Activated CD4-positive, alpha-beta memory T cell treated with anti-CD3 and anti-CD28 coated beads for 36 hours (primary cell): ENCODE measurements at places on chromosomes 5 and 9.
A peak's percentile ranks its signal among the peaks of the same experiment; 100 is the strongest.

DNA sequence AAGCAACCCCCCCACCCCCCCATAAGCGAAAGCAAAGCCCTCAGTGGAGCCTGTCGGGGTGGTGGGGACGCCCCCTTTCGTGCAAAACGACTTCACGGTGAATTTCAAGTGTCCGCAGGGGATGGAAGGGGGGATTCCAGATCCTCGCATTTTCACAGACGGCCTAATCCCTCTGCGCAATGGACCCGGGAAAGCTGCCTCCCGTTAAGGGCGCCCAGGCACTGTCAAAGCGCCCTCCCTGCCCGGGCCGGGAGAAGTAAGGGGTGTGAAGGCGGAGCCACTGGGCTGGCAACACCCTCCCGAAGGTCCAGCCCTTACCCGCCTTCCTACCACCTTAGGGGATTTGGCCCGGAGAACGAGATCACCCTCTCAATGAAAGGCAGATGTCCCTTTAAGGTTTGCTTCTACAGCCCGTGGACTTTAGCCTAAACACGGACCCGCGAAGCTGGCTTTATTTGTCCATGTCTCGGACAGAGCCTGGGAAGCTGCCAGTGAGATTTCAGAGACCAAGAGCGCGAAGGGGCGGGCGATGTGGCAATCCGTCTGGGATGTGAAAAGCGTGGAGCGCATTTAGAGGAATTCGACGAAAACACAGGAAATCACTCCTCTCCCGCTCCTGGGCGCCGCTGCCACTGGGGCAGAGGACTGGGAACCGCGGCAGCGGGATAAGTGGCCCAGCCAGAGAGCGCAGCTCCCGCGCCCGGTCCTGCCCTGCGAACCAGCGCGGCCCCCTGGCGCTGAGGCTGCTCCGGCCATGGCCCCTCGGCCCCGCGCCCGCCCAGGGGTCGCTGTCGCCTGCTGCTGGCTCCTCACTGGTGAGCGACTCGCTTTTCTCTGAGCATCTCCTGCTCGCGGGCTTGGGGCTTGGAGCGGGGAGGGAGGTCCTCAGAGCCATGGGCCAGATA, at the start of the genes ITGA1 and PELO:
Gene ITGA1 (plus strand): TSS at position 317 of the 905 bp plus-strand sequence. CDS start 438 bp downstream, at position 755.
Gene PELO (plus strand): TSS at position 317 of the 905 bp plus-strand sequence. CDS start 12,479 bp downstream, outside the sequence.
- DNase-seq = peak; percentile 61

- no peak for DNase-seq
These were observed 51.2 kb upstream of the SNAPC3 start for GRCh38 chr9:15371448-15371845.

GRCh38 chr5:141389153-141390042, 1.9 kb downstream of the PCDHGB4 start:
- no peak for DNase-seq

DNA sequence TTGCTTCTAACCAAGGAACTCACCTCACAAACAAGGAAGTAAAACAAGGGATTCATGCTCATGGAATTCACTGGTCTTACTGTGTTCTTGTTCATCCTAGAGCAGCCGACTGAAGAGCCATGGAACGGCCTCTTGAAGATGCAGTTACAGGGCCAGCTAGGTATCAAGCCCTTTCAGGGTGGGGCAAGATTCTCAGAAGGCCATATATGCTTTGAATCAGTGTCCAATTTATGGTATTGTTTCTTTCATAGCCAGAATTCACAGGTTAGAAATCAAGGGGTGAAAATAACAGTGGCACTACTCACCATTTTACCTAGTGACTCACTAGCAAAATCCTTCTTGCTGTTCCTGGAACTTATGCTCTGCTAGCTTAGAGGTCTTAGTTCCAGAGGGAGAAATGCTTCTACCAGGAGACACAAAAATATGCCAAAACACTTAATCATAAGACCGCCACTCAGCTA, 159.5 kb upstream of the CDH10 start:
- DNase-seq = no peak

GRCh38 chr9:96565671-96566497, 53.8 kb downstream of the CDC14B start:
- DNase-seq = peak; percentile 32

DNA sequence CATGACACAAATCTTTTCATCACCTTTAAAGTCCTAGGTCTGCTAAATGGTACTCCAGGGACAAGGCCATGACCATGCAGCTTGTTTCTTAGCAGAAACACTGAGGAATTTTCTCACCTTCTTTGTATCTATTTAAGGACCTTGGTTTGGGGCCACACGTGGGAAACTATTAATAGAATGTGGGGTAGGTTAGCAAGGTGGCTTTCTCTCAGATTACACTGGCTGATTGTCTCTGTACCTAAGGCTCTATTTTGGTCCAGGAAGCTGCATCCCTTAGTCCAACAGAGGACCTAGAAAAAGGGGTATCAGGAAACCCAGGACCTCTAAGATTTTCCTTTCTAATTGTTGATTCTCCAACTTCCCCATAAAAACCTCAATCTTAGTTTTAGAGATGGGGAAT, 36.3 kb upstream of the FRMD3 start:
- DNase-seq = no peak

- no peak for DNase-seq
These were observed 2.5 kb downstream of the SLC6A18 start for GRCh38 chr5:1227667-1228066.

GRCh38 chr9:73230251-73230650, 78.6 kb downstream of the ANXA1 start:
- DNase-seq = no peak

- no peak for DNase-seq
These were observed 4.0 kb downstream of the VAV2 start for GRCh38 chr9:133987946-133988665.

DNA sequence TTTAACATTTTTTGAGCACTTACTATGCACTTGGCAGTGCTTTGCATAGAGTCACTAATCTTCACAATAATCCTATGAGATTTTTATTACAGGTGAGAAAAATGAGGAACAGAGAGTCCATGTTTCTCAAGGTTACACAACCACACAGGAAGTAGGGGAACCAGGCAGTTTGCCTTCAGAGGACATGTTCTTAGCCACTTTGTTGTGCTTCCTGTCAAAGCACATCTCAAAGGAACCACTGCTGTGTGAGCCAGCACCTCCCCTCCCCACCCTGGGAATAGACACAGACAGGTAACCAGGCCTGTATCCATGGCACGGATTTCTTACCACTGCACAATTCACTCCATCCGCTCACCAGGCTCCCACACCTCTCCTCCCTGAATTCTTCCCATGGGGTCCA, 6.3 kb upstream of the DNAJB5 start:
- DNase-seq = no peak

DNA sequence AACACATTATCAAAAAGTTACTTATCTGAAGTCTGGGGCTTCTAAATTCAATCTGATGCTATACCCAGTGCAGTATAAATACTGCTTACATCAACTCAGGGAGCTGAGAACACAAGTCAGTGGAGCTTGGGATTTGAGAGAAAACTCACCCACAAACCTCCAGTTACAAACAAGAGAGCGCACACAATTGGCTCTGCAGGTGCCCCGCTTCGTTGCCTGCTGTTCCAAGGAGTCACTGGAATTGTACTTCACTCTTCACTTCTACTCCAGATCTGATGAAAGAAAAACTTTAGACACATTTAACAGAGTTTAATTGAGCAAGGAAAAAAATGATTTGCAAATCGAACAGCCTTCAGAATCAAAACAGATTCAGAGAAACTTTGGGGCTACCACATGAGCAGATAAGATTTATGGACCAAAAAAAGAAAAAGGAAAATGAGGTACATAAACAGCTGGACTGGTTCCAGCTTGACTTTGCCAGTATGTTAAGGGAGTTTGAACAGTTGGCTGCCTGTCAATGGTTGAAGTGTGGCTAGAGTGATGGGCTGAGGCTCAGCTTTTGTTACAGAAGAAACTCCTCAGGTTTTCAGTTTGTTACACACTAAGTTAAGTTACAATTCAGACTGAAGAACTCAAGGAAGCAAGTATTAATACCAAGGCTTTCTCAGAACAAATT, 156.6 kb downstream of the AOPEP start:
- DNase-seq = no peak

DNA sequence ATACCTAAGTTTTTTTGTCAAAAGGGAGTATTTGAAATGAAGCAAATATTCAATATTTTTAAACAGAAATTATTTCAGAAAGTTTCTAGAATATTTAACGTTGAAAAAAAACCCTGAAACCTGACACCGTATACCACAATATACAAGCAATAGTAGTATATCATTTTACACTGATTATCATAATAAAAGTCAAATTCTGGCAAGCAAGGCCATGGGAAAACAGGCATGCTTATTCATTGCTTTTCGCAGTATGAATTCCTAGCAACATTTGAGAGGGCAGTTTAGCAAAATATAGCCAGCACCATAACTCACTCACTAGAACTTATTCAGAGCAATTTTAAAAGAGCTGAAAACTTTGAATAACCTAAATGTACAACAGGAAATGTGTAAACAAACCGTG, 46.1 kb downstream of the ERAP1 start:
- no peak for DNase-seq

GRCh38 chr5:150637245-150638052, 3.0 kb upstream of the SYNPO start:
- DNase-seq = no peak

GRCh38 chr5:156253130-156253529, 73.8 kb upstream of the SGCD start:
- DNase-seq = no peak

GRCh38 chr5:26569929-26570258, 468.5 kb downstream of the CDH9 start:
- DNase-seq = no peak

DNA sequence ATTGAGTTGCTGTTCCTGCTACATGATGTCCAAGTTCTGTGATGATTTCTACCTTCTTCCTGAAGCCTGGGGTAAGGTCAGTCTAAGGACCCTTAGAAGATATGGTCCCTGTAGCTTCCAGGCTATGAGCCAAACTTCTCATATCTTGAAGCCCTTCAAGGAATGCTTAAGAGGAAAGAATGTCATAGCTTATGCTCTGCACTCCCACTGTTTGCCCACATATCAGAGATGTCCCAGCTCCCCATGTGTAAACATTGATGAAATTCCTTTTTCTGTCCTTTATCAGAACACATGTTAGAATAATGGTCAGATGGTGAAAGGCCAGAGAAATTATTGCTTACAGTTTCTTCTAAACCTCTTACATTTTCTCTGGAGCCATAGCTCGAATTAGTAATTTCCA, 41.4 kb upstream of the RUSC2 start:
- no peak for DNase-seq

GRCh38 chr5:84059672-84060071, 325.0 kb downstream of the EDIL3 start:
- DNase-seq = no peak

DNA sequence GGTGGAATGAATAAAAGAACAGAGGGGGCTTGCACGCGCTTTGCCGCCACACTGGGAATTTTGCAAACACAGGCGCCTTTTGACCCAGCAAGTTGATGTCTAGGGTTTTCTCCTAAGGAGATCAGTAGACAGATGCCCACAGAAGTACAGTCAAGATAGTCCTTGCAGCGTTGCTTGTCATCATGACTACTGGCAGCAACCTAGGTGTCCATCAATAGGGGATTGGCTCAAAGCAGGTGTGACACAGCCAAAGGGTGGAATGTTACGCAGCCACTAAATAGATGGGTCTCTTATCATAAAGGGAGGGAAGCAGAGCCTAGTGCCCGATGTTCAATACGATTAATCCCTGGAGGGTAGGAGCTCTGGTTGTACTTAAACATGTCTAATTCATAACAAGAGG, 63.8 kb upstream of the GGTA1 start:
- no peak for DNase-seq

DNA sequence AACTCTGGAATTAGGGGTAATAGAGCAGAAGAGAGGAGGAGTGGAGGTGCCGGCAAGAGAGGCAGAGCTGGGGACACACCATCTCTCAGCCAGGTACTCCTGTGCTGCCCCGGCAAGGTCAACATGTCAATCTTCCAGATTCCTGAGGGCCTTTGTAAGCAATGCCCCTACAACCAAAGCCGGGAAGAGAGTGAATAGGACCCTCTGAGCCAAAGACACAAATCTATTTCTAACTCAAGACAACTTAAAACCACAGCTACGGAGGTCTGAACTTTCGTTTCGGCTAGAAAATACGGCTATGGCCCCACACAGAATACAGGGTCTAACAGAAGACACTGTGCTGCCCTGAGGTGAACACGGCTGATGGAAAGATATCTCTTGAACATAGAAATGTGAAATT, 66.6 kb downstream of the SERINC5 start:
- no peak for DNase-seq

DNA sequence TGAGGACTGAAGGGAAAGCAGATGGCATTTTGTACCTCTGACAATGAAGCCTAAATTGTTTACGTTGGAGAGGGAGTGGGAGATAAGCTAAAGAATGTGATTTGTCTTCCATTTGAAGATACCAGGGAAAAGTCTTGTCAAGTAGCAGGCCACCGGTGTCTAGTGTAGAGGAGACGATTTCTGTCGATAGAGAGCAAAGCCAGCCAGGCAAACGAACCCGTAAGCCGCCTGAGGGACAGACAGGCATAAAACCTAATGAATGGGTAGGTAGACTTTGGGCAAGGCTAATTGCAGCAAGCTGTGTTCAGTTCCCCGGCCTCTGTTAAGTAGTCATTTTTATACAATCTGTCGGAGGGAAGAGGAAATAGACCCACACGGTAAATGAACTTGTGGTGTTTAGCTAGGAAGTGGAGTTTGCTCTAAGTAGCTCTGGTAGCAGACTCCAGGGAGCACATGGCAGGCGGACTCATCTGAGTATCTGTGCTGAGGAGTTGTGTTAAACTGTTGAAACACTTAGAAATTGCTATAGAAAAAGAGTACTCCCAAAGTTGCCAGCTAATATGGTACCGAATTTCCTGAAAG, 28.8 kb downstream of the SMARCA2 start:
- DNase-seq = no peak
